CD4-positive, alpha-beta T cell treated with Interleukin-17A for 4 hours (primary cell): ENCODE measurements at places on chromosomes 13 and 19.

DNA sequence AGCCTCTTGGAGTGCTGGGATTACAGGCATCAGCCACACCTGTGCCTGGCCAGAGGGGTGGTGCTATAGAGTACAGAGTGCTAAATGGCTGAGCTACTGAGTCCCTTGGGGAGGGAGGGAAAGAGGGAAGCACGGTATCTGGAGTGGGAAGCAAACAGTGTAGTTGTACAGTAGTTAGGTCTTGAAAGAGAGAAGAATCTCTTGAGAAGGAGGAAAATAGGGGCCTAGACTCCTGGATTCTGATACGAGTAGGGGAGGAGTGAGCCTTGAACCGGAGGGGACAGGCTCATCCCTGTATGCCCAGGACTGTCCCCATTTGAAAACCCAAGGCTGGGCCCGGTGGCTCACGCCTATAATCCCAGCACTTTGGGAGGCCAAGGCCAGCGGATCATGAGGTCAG is 5.1 kb downstream of the MYADM start:
- DNase-seq: no peak

DNA sequence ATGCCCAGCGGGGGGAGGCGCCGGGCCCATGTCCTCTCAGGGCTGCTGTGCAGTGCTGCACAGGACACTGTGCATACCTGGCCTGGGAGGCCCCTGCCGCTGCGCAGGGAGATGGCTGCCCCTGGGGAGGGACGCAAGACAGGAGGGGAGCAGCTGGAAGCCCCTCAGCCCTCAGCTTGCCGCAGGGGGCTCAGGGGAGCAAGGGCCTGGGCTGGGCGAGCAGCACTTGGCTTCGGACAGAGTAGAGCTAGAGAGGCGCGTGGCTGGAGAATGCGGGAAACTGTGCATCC is 10.9 kb downstream of the CHERP start:
- DNase-seq: no peak

GRCh38 chr19:56348289-56348877 is 33.7 kb upstream of the ZSCAN5A start:
- DNase-seq: no peak

DNA sequence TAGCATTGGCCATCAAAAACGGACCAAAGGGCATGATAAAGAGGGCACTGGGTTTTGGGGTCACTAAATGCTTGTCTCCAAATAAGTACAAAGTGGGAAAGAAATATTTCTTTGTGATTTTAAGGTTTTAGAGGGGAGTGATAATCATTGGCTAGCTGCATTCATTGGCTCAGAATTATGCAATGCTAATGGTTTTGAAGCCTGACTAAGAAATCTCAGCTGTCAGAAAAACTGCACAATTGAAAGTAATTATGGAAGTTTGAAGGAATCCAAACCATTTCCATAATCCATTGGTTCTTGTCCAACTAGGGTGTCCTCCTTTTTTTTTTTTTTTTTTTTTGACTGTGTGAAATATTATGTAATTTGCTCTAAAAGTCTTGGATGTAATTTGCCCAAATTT is 88.2 kb upstream of the ARGLU1 start:
- DNase-seq: no peak

- no peak for DNase-seq
These were observed 413.7 kb downstream of the DCT start for GRCh38 chr13:94065741-94066140.

- DNase-seq: no peak
These were observed 146.7 kb downstream of the USP12 start for GRCh38 chr13:27024776-27025492.

DNA sequence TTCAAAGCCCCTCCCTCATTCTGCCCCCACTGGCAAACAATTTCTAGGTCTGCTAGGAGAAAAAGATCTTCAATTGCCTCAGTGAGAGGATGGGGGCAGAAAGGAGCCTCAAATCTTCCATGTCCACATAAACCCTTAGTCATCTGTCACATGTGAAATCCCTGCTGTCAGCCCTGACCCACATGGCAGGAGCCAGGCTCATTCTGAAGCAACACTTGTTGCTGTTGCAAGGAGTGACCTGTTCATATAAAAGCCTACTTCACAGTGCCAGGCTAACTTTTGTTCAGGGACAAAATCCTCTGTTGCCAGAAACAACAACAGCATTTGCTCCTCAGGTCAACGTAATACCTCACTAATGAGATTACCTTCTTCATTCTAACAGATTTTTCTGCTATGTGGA is 70.5 kb downstream of the IRS2 start:
- DNase-seq: no peak
